Central memory CD4-positive, alpha-beta T cell (primary cell): ENCODE measurements at places on chromosomes 2 and 18.

DNA sequence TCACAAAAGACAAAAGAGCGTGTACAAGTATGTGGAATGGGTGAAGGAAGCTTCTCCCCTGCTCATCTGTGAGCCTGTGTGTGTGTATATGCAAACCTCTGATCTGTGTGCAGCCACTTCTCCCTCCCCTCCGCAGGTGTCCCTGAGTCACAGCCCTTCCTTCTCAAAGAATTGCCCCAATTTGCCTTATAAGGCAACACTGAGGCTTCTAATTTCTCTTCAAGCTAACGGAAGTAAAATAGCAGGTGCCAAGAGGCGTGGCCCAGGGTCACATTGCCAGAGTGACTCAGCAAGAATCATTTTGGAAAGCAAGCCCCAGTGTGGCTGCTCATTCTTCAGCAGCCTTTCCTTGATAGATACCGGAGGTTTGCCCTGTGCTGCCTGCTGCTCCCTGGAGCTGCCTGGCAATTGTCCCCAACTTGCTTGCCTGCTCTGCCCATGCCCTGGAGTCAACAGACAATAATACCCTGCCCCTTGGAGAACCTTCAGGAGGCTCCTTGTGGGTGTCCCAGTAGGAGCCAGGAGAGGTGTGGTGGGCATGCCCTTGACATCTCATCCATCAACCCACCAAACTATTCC lies 37.3 kb upstream of the BMP10 start:
- DNase-seq, result peak; percentile 90

DNA sequence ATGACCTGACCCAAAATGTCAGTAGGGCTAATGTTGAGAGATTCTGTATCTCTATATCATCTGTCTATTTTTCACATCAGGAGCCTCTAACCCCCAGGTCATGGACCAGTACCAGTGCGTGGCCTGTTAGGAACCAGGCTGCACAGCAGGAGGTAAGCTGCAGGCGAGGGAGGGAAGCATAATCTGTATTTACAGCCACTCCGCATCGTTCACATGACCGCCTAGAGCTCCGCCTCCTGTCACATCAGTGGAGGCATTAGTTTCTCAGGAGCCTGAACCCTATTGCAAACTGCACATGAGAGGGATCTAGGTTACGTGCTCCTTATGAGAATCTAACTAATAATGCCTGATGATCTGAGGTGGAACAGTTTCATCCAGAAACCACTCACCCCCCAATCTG lies 180.6 kb downstream of the RDH14 start:
- DNase-seq, result no peak

- no peak for DNase-seq
Measured at GRCh38 chr2:189407281-189408209, 33.7 kb upstream of the WDR75 start.

- DNase-seq, result no peak
Measured at GRCh38 chr2:38214209-38214717, 138.3 kb upstream of the CYP1B1 start.

DNA sequence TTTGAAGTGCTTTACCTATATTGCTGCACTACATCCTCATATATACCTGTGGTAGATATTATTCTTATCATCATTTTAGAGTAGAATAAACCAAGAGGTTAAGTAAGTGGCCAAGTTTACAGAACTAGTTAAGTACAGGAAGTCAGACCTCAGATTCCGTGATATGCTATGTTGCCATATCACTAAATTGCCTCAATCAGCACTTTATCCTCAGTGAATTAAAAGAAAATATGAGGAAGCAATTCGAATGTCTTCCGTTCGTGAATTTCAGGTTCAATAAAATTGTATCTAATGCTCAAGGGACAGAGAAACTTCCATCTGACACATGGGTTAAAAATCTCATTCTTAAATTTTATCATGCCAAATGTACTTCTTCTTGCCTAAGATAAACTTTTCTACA lies 848.6 kb downstream of the CPS1 start:
- no peak for DNase-seq

DNA sequence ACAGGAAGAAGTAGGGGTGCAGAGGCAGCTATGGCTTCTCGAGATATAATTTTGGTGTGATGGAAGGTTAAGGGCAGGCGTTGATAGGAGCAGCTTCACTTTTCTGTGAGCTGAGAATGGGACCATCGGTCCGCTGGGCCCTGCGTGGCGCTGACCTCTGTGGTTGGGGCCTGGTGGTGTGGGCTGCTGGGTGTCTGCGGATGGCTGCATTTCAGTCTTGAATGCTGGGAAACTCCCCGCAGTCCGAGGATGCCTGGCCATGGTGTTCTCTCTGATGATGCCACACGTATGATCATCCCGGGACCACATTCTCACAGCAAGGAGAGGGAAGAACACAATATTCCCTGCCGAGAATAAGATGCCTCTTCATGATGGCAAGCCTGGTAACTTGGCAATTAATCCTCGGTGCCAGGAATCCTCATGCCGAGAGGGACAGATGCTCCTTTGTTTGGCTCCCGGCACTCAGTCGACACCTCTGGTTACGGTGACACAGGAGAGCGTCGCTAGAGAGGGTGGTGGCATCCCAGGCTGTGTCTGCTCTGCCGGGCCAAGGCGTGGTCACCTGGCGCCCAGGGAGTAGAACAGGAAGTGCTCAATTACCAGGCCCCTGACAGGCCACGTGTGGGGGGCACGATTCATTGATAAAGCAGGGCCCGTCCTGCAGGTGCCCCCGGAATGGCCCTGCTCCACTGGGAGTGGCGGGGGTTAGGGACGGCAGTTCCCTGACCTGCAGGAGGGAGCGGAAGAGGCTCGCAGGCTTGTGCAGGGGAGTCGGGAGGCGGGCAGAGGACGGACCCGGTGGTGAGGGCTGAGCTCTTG lies 119.4 kb upstream of the CTDP1 start:
- no peak for DNase-seq

- DNase-seq, result peak; percentile 13
Measured at GRCh38 chr2:231545105-231545902, 15.1 kb upstream of the NMUR1 start.

GRCh38 chr2:37659723-37660122 lies 11.7 kb downstream of the CDC42EP3 start:
- no peak for DNase-seq

- DNase-seq, result no peak
Measured at GRCh38 chr18:12003894-12004293, 22.6 kb downstream of the IMPA2 start.
